ENCODE measurements at places on chromosomes 12 and 14. TPM values are rescaled to one million over a fixed set of nuclear protein-coding genes. Genes with fewer than 3 reads are reported as not detected.

ZNF385A gene
- total RNA-seq: 0.77 TPM

RAD9B gene
- 1.9 TPM for total RNA-seq

ENDOU gene
- not detected for total RNA-seq

CNPY2 gene
- total RNA-seq: 167 TPM

LETMD1 gene
- total RNA-seq: 61.8 TPM

APOF gene
- not detected for total RNA-seq

LTBR gene
- 0.51 TPM for total RNA-seq

- no peak overlapping the region for H3K27ac ChIP-seq
- peaks cover 8% of the 10 kb centered on the region for H3K36me3 ChIP-seq
- H3K27me3 ChIP-seq: no peaks in the 10 kb centered on the region
- H3K4me1 ChIP-seq: no peaks in the 10 kb centered on the region
- no peak overlapping the region for H3K4me3 ChIP-seq
Measured at GRCh38 chr12:50203691-50204090, 36.5 kb upstream of the CERS5 start.

DNA sequence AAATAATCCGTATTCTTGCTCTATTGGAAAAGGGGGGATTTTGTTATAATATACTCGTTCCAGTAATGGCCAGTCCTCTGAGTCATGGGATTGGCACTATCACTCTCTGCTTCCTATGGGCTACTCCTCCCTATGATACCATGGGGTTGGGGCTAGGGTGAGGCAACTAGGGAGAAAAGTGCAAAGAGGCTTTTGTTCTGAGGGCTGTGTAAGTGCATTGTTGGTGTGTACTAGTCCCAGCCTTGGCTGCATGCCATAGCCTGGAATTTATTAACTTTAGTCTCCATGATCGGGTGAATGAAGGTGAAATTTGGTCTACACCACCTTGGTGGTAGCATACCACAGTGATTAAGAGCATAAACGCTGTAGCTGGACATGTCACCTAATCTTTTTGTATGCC, 247.6 kb downstream of the RPAP3 start:
- no peaks in the 10 kb centered on the region for H3K4me1 ChIP-seq
- DNase-seq: no peak
- H3K27me3 ChIP-seq: no peaks in the 10 kb centered on the region
- H3K4me3 ChIP-seq: no peak overlapping the region
- no peak overlapping the region for H3K27ac ChIP-seq
- no peaks in the 10 kb centered on the region for H3K36me3 ChIP-seq

DNA sequence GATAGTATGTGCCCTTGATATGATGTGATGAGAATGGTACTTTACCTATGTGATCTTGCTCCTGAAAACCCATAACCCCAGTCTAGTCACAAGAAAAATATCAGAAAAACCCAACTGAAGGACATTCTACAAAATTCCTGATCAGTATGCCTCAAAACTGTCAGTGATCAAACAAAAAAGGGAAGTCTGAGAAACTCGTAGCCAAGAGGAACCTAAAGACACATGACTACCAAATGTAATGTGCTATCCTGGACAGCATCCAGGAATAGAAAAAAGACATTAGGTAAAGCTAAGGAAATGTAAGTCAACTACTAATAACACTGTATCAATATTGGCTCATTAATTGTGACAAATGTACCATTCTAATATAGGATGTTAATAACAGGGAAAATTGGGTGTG, 4.1 kb upstream of the WIF1 start:
- no peaks in the 10 kb centered on the region for H3K36me3 ChIP-seq
- H3K27me3 ChIP-seq: peaks cover 13% of the 10 kb centered on the region
- no peak overlapping the region for H3K27ac ChIP-seq
- no peak for DNase-seq
- H3K4me3 ChIP-seq: no peak overlapping the region

- peaks cover 26% of the 10 kb centered on the region for H3K4me1 ChIP-seq
- DNase-seq: no peak
- no peaks in the 10 kb centered on the region for H3K36me3 ChIP-seq
- no peaks in the 10 kb centered on the region for H3K27me3 ChIP-seq
- H3K4me3 ChIP-seq: peak overlapping the region; percentile 93
Measured at GRCh38 chr12:107318806-107319532, 225.6 kb upstream of the CRY1 start.

- no peak overlapping the region for H3K4me3 ChIP-seq
- H3K4me1 ChIP-seq: no peaks in the 10 kb centered on the region
Measured at GRCh38 chr12:12534166-12534866, 28.3 kb downstream of the DUSP16 start.

GRCh38 chr12:108017472-108018057, 111.5 kb upstream of the WSCD2 start:
- H3K27me3 ChIP-seq: peaks cover 4% of the 10 kb centered on the region
- H3K4me1 ChIP-seq: no peaks in the 10 kb centered on the region
- H3K36me3 ChIP-seq: no peaks in the 10 kb centered on the region
- no peak for DNase-seq

- peaks cover 30% of the 10 kb centered on the region for H3K36me3 ChIP-seq
- H3K27ac ChIP-seq: no peak overlapping the region
- H3K27me3 ChIP-seq: no peaks in the 10 kb centered on the region
- no peaks in the 10 kb centered on the region for H3K4me1 ChIP-seq
Measured at GRCh38 chr12:57797933-57798332, 15.3 kb downstream of the TSFM start.

GRCh38 chr14:91841065-91841464, 26.3 kb downstream of the TC2N start:
- peaks cover 61% of the 10 kb centered on the region for H3K4me1 ChIP-seq
- no peaks in the 10 kb centered on the region for H3K27me3 ChIP-seq
- no peak for DNase-seq
- no peak overlapping the region for H3K4me3 ChIP-seq
- H3K27ac ChIP-seq: no peak overlapping the region
